ENCODE measurements at places on chromosomes 3 and 15.
A peak's percentile ranks its signal among the peaks of the same experiment; 100 is the strongest.

- DNase-seq: no peak
Observed at GRCh38 chr3:181705086-181705480, 6.6 kb upstream of the SOX2 start.

GRCh38 chr3:102449341-102449740, 14.5 kb downstream of the ZPLD1 start:
- DNase-seq: no peak

GRCh38 chr3:18300916-18301315, 124.2 kb downstream of the SATB1 start:
- DNase-seq: no peak

DNA sequence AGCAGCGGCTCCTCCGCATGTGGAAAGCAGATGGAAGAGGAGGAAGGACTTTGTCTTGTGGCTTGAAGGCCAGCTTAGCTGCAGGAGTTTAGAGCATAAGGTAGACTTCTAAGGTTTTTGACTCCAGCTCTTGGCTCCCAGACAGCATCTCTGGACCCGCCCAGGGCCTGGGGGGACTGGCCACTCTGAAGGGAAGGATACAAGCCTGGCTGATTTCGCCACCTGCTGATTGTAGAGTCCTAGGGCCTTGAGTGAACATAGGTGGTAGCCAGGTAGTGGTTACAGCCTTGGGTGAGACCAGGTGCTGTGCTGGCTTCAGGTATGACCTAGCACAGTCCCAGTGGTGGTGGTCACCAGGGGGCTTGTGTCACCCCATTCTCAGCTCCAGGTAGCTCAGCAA, 48.4 kb upstream of the RPL35A start:
- DNase-seq: no peak

DNA sequence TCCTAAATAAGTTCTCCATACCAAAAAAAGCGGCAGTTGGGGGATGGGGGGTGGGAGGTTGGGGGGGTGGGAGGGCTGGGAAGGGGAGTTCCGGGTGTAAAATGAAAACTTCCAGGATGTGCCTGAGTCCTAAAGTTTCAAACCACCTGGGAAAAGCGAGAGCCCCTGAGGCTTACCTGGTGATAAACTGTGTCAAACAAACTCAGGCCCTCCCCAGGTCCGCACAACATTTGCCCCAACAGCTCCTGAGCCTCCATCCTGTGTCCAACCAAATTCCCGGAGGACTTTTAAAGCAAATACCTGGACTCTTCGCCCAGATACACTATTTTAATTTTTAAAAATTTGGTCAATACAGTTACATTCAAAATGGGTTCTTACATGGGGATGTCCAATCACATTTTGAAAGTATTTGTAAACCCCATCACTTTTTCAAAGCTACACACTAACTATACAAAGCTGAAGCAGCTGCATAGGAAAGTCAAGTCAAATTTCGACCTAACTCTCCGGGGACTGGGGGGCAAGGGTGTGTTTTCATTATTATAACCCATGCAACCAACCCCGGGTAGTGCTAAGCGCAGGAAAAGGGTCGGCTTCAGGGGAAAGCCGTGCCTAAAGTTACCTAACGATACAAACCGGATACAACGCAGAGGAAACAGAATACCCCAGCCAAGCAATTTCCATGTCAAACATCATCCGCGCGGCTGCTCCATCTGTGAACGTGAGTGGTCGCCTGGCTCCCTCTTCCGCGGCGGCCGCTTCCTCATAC, 685 bp upstream of the FOXB1 start:
- peak; percentile 34 for DNase-seq

GRCh38 chr3:156605686-156606605, 51.0 kb upstream of the SSR3 start:
- no peak for DNase-seq

GRCh38 chr3:24470277-24470676, 24.4 kb downstream of the THRB start:
- DNase-seq: no peak

DNA sequence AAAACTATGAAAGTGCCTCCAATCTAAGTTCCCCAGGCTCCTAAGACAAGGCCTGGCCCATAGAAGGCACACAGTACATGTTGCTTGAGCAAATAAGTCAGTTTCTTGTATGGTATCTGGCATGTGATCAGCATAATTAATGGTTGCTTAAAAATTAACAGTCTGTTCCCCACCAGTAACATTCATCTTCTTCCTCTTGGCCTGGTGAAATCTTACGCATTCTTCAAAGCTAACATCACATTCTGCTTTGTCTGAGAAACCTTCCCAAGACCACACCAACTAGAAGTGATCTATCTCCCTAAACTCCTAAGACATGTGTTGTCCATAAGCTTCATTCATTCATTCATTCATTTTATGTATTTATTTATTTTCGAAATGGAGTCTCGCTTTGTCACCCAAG, 48.1 kb downstream of the LIPC start:
- DNase-seq: no peak

- no peak for DNase-seq
Observed at GRCh38 chr15:101129851-101130380, 121.9 kb downstream of the CHSY1 start.

DNA sequence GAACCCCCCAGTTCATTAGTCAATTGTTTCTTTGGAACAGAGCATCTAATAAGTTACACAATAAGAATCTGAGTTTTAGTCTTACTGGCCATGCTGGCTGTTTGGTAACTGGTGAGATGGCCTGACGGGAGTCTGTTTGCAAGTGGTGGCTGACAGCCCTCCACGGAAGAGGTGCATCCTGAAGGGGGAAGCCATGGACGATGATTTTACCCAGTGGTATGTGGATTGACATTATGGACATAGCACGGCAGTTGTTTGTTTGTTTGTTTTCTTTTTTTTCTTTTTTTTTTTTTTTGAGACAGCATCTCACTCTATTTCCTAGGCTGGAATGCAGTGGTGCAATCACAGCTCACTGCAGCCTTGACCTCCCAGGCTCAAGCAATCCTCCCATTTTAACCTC, 156.0 kb downstream of the RPLP1 start:
- DNase-seq: no peak

GRCh38 chr3:43505351-43505750, 116.5 kb downstream of the ANO10 start:
- DNase-seq: no peak

- DNase-seq: no peak
Observed at GRCh38 chr15:68655686-68656437, 77.1 kb downstream of the CORO2B start.

GRCh38 chr15:100191161-100191560, 150.6 kb downstream of the ADAMTS17 start:
- DNase-seq: no peak

DNA sequence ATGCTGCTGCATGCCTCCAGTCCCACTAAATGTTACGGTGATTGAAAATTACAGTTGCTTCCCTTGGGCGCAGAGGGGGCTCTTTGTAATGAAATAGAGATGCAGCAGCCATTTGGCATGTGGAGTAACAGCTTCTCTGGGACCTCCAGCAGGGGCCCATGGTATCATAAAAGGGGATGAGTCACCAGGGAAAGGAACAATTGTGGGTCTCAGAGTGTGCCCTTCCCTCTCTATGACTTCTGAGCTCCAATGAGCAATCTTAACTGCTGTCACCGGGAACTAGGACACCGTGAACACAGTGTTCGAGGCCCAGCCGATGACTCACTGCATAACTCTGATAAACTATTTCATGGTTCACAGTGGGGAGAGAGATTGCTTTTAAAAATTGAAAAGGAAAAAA, 164.8 kb upstream of the NUDT16 start:
- no peak for DNase-seq

- DNase-seq: no peak
Observed at GRCh38 chr15:67680641-67681040, 138.1 kb downstream of the MAP2K5 start.

DNA sequence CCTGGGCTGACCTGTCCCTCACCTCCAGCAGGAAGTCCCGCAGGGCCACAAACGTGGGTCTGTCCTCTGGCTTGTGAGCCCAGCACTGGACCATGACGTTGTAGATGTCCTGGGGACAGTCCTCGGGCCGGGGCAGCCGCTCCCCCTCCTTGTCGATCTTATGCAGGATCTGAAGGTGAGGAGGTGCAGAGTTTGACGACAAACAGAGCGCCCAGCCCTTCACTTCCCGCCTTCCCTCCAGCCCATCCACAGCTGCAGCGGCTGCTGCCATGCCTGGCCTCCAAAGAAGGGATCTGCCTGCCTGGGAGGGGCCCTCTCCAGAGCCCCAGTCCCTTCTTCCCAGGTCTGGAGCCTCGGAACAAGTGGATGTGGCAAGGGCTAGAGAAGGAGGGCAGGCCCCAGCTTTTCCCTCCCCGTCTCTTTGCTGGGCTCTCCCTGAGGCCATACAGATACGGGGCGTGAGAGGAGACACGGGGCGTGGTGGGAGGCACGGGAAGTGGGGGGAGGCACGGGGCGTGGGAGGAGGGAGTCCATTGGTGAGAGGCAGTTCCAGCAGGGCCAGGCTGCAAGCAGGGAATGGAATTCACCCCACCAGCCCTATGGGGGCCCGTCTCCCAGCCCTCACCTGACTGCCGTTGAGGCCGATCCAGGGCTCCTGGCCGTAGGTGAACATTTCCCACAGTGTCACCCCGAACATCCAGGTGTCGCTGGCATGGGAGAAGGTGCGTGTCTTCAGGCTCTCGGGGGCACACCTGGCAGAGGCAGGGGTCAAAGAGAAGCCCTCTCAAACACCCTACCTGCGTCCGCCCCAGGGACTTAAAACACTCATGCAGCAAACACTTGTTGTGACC, 29.7 kb downstream of the TNK2 start:
- DNase-seq: no peak

- DNase-seq: no peak
Observed at GRCh38 chr3:60225848-60226247, 1025.4 kb downstream of the FHIT start.

GRCh38 chr3:31957106-31957505, 24.0 kb downstream of the OSBPL10 start:
- no peak for DNase-seq

- no peak for DNase-seq
Observed at GRCh38 chr3:176505878-176506621, 691.2 kb downstream of the TBL1XR1 start.

DNA sequence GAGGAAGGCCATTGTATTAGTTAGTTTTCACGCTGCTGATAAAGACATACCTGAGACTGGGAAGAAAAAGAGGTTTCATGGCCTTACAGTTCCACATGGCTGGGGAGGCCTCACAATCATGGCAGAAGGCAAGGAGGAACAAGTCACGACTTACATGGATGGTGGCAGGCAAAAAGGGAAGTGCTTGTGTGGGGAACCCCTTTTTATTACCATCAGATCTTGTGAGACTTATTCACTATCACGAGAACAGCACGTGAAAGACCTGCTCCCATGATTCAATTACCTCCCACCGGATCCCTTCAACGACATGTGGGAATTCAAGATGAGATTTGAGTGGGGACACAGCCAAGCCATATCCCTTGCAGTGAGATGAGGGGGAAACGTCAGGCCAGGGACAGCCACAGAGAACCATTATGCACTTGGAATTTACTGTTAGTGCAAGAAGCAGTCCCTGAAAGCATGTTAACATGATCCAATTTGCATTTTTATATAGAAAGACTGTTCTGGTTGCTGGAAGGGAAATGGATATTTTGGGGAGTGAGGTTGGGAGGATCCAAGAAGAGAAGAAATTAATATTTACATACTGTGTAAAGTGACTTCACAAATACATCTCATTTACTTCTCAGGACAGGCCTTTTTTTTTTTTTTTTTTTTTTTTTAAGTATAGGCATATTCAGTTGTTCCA, 87.1 kb downstream of the ARNT2 start:
- no peak for DNase-seq

- DNase-seq: no peak
Observed at GRCh38 chr3:119616056-119616455, 18.4 kb downstream of the PLA1A start.

DNA sequence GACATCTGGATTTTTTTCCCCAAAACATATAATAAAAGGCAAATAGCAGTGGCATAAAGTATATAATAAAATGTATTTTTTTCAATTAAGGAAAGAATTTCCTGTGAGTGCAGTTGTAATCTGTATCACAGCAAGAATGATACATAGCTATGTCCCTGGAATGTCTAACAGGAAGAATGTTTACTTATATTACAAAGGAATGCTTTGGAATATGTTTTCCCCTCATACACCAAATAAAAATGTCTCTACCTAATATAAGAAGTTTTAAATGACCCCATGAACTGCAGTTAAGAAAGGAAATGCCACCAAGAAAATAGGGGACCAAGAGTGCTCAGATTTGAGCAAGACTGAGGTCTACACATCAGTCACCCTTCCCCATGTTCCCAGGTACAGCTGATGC, 38.0 kb upstream of the ATP11B start:
- DNase-seq: no peak

- no peak for DNase-seq
Observed at GRCh38 chr3:57098418-57099310, 38.2 kb downstream of the SPATA12 start.

- no peak for DNase-seq
Observed at GRCh38 chr15:38991701-38992100, 427.1 kb upstream of the RASGRP1 start.

DNA sequence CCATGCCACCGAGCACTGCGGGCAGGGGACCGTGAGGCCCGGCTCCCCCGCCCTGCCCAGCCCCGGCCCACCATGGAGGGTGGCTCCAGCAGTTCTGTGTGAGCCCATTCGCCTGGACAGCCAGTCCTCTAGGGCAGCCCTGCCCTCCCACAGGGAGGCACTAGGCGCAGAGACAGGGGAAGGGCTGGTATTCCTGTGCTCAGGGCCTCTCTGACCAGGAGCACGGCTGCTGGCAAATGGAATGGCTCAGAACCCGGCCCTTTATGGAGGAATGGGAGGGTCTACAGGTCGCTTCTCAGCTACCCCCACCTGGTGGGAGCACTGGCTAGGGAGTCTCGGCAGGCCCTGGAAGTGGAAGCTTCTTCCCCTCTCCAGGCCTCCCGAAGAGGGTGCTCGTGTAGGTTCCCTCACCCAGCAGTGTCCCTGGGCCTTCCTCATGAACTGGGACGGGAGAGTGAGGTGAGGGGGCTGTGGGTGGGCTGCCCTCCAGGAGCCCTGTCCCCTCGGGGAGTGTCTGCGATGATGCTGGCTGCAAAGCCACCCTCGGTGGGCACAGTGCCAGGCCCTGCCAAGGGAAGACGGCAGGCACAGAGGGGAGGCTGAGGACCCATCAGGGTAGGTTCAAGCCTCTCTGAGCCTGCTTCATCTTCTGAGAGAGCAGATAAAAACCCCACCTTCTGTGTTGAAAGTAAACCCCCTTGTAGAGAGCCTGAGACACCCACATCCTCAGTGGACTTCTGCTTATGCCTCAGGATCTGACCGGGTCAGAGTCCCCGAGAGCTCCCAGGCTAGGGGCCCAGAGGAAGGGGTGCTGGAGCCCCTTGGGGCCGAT, 1.5 kb downstream of the MELTF start:
- DNase-seq: no peak

GRCh38 chr15:69066007-69066995, 51.8 kb downstream of the NOX5 start:
- no peak for DNase-seq

- no peak for DNase-seq
Observed at GRCh38 chr3:13162549-13163320, 89.5 kb upstream of the IQSEC1 start.

Data from CD4-positive, alpha-beta T cell treated with Interleukin-17A for 1 hour (primary cell).